IPS DF 6.9 (cell line): ENCODE measurements at places on chromosomes 4 and X.

- DNase-seq: no peak
These were observed 69.6 kb downstream of the SPANXN4 start for GRCh38 chrX:143095321-143095720.

DNA sequence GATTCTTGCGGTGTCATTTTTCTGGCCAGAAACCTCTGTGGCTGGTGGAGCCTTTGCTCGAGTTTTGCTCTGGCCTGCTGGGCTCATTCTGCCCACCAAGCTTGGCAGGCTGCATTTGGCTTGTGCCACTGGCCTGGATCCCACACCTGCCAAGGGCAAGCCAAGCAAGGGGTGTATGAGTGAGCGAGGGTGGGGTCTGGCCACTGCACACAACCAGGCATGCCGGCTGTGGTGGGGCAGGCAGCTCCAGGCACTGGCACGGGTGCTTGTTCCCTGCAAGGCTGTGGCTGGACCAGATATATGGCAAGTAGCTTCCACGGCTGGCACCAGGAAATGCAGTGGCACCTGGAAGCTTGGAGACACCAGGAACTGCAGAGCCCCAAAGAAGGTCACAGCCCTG, 68.6 kb upstream of the PPP3CA start:
- no peak for DNase-seq

GRCh38 chr4:168847771-168848502, 162.1 kb downstream of the CBR4 start:
- DNase-seq: no peak

GRCh38 chr4:178809921-178810320, 1367.7 kb upstream of the AGA start:
- DNase-seq: no peak

DNA sequence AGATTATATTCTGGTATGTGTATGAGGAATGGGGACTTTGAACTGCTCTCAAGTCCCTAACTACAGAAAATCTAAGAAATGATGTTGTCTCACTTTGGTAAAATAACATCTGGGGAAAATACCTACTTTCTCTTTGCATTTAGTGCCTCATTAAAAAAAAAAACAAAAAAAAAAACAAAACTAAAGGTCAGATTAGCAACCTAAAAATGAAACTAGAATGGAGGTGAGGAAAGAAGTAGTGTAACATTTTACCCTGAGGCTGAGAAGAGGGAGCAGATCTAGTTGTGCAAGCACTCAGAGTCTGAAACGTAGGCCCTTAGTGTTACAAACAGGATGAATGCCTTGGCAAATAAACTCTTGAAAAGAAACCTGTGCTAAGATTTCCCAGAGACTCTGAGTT, 56.0 kb downstream of the VGLL1 start:
- DNase-seq: no peak

GRCh38 chrX:1380672-1381233, 11.2 kb downstream of the SLC25A6 start:
- DNase-seq: no peak

DNA sequence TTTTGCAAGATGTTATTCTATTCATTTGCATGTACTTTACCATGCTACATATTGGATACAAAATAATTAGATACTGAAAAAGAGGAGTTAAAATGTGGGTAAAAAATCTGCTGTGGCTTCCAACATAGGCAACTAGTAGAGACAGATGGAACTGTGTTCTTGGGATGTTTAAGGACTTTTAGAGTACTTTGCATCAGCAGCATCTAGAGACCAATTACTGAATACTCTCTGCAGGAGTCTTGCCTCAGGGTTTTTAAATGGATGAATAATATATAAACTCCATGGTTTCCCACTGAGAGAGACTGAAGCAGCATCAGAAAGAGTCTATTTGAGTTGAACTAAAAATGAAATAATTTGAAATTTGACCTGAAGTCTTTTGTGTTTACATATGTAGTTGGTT, 676.7 kb downstream of the GALNTL6 start:
- DNase-seq: no peak

GRCh38 chr4:123954220-123954619, 557.6 kb downstream of the SPRY1 start:
- no peak for DNase-seq

GRCh38 chr4:86034616-86035015, 325.2 kb downstream of the MAPK10 start:
- no peak for DNase-seq

DNA sequence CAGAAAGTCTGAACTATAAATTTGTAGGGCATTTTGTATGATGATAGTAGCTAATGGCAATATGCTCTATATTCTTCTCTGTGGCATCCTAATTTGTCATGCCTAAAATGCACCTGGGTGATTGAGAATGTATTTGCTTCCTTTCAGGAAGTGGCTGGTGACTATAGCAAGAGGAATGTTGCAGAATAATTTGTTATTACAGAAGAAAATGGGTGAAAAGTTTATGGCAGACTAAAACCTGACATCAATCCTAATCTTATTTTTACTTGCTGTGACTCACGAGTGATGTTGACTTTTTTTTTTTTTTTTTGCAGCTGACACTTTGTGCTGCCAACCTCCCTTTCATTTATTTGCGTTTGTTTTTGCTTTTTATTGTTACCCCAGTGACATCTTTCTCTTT, 141.1 kb downstream of the MSL3 start:
- no peak for DNase-seq

GRCh38 chrX:98357146-98357545, 1473.4 kb downstream of the RPA4 start:
- no peak for DNase-seq

GRCh38 chrX:154049209-154050112, 29.8 kb upstream of the IRAK1 start:
- no peak for DNase-seq

- no peak for DNase-seq
These were observed 16.6 kb upstream of the PITX2 start for GRCh38 chr4:110639207-110640090.

DNA sequence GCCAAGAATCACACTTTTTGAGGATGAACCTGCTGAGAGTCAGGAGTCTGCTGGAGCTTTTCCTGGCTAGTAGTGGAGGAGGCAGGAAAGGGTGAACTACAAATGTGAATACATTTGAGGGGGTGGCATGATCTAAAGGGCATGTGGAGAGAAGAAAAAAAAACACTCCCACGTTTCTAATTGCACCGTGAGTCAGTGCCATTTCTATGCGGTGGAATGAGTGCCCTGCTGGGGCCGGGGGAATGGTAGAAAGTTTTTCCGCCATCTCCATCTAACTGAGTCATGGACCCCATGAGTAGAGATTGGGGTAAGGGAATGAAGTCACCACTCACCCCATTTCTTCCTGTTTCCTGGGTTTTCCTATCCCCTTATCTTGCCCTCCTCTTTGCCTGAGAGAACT, 19.8 kb downstream of the BEX3 start:
- DNase-seq: no peak
